Right renal cortex interstitium (tissue), 3 donors: ENCODE measurements at places on chromosomes 2 and 18.

DNA sequence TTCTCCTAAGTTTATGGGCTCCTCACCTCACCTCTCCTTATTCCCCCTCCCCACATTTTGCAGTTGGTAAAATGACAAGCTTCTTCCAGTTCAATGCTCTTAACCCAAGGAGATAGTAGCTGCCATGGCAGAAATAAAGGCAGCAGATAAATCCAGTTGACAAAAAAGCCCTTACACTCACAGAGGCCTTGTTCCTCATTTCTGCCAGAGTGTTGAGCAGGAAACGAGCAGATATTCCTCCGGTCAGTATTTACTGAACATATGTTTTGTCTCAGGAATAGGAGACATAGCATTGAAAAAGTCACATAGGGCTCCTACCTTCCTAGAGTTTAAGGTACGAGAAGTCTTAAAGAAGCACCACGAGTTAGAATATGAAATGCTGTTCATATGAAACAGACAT is 493.7 kb upstream of the TNP1 start:
- DNase-seq = no peak

- no peak for DNase-seq
These were observed 47.6 kb upstream of the ARHGAP15 start for GRCh38 chr2:143081616-143082015.

- no peak for DNase-seq
These were observed 9.1 kb downstream of the EPAS1 start for GRCh38 chr2:46306330-46306751.

- DNase-seq = no peak
These were observed 121.5 kb downstream of the PIEZO2 start for GRCh38 chr18:11027862-11028261.

DNA sequence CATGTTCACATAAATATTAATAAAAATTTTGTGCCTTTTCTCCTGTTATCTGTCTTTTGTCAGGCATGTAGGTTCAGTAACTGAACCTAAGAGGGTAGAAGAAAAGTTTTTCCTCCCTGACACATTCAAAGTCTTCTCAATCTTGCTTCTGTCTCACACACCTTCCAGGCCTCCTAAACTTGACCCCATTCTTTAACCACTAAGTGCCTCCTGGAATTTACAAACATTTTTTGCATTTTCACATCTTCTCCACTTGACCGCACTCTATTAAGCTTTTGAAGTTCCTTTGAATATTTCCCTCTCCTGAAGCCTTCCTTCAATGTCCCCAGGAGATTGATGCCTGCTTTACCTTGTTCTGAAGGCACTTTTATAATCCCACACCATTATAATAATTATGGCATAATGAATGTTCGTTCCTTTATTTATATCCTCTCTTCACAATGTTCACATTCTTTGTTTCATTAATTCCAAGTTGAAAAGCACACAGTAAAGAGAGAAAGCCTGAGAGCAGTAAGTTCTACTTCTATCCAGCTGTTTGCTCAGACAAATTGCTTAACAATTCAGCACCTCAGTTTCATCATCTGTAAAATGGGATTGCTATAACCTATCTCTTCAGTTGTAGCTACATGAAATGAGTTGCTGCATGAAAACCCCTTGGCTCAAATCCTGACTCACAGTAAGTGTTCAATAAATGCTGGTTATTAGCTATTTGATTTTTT is 184.8 kb upstream of the KLHL29 start:
- no peak for DNase-seq

GRCh38 chr2:8851811-8852560 is 14.6 kb upstream of the KIDINS220 start:
- no peak for DNase-seq

GRCh38 chr2:23445450-23445868 is 60.5 kb downstream of the KLHL29 start:
- no peak for DNase-seq

- no peak for DNase-seq
These were observed 13.9 kb downstream of the STAT1 start for GRCh38 chr2:190999949-191000665.

DNA sequence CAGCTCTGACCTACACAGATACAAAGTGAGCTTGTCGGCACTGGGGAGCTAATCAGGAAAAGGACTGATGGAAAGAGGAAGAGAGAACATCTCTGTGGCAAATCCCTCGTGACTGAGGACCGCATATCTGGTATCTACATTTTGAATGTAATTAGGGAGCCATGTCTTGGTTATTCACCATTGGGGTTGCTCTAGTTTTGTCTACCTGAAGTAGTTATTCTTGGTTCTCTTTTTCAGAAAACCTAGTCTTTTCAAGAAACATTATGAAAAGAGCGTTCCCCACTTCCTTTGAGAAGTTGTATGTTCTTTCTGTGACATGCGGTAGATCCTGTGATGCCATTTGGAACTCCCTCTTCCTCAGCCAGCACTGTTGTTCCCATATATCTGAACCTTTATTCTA is 104.4 kb downstream of the DOCK10 start:
- DNase-seq = no peak

DNA sequence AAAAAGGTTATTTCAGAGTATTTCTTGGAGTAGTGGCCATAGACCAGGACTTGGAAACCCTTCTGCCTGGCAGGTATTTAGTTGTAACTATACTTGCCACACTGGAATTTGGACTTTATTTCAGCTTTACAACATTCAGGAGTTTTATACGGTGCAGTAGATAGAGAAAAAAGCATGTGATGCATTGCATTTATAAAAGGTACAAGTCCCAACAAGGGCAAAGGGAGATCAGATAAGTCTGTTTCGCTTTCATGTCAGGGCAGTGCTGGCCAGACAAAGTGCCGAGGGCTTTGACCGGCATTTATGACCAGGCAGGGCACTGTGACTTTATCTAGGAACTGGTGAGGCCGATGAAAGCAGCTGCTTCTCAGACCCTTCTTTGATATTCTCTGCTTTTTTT is 145.4 kb downstream of the RTN4 start:
- no peak for DNase-seq

DNA sequence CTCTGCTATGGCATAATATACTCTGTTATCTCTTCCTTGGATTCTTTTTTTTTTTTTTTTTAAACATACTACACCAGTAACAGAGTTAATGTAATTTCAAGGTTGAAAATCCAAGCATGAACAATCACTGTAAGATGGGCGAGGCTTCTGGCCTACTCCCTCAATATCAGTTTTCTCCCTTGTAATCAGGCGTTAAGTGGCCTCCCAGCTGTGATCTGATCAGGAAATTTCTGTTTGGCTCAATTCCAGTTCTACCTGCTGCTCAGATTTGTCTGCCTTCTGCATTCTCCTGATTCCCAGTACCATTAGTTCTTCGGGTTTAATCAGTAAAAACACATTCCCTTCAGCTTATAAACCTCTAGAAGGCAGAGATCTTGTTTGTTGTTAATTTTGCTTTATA is 18.6 kb downstream of the PRKD3 start:
- DNase-seq = no peak

DNA sequence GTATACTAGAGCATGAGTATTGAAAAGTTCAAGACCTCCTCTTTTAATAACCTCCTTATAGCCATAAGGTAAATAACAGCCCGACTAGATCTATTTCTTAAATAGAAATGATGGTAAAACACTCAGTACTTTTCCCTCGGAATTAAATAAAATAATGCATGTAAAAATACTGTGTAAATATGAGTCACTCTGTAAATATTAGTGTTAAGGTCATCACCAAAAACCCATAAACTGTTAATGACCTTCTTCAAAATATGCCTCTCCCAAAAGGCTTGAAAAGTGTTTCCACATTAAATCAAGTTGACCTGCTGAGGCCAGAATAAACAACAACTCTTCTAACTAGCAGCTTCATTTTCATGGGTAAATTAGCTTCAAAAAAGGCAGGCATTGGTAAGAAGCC is 25.3 kb upstream of the BZW1 start:
- no peak for DNase-seq

- DNase-seq = no peak
These were observed 288.5 kb downstream of the PDE11A start for GRCh38 chr2:177783835-177784744.

DNA sequence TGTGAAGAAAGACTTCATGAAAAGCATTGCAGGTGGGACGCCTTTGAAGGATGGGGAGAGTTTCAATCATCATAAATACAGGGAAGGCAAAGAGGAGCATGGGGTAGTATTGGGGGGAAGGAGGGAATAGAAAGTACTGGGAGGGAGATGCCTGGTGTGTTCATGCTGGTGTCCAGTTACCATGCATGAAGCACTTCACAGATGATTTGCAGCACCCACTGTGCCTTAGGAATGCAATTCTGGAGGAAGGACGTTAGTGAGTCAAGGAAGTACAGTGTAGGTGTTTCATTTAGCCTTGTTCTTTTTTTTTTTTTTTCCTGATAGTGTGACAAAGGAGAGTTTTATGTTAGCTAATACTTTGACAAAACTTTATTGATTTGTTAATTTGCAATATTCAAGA is 36.8 kb downstream of the ADAM23 start:
- no peak for DNase-seq

- DNase-seq = no peak
These were observed 36.1 kb downstream of the C18orf54 start for GRCh38 chr18:54393648-54394294.

GRCh38 chr2:156834431-156834830 is 398.3 kb downstream of the GPD2 start:
- DNase-seq = no peak

GRCh38 chr2:81852651-81853050 is 1548.1 kb upstream of the LRRTM1 start:
- DNase-seq = no peak
